ENCODE measurements at places on chromosomes 16 and 17.

DNA sequence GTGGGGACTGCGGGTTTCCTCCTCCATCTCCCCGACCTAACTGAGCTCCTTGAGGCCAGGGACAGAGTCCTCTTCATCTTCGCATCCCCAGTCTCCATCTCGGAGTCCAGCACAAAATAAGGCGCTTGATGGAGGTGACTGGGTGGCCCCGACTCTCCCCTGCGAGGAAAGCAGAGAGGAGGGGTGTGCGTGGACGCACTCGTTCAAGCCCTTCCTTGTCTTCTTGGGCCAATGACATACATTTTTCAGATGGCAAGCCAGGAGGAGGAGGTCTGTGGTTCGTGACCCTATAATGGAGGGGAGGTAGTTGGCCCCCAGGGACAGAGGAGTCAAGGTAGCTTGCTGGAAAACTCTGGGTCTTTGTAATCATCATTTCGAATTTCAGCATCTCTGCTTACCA lies 17.2 kb downstream of the CRISPLD2 start:
- no peak for DNase-seq

- no peak for DNase-seq
Measured at GRCh38 chr17:44872131-44872768, 24.6 kb downstream of the HIGD1B start.

GRCh38 chr16:12625068-12625467 lies 178.6 kb downstream of the CPPED1 start:
- no peak for DNase-seq

DNA sequence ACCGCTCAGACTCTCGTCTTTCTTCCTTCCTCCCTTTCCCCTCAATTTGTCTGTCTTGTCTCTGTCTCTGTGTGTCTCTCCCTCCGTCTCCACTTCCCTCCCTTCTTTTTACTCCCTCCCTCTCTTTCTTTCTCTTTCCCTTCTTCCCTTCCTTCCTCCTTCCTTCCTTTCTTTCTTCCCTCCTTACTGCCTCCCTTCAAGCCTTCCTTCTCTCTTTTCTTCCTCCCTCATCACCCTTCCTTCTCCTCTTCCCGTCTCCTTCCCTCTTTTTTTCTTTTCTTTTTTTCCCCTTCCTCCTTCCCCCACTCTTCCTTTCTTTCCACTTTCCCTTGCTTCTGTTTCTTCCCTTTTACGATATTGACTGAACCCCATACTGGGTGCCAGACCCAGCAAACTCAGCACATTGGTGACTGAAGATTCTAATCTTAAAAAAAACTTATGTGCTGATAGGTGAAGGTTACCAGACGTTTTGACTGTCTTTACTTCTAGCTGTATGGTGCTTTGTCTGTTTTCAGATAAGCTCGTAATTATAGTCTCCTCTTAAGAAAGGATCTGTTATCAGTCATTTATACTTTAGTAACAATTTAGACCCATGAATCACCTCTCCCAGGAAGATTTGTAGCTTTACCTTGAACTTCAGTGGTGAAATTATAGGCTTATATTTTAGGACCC lies 481 bp upstream of the BRD7 start:
- no peak for DNase-seq

DNA sequence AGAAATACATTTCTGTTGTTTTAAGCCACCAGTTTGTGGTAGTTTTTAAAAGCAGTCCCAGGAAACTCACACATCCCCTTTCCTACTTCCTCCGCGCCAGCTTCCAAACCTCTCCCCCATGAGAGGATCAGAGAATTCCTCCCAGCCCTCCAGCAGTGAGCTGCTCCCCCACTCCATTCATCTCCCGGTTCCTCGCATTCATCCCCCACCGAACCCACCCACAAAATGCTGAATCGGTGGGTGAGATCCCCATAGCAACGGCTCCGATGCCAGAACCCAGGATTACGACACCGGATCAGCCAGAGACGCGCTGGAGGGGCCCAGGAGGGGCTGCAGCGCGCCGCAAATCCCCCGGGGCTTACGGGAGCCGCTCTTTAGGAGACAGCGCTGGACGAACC lies 251.4 kb upstream of the RPL38 start:
- no peak for DNase-seq

- no peak for DNase-seq
Measured at GRCh38 chr17:44203731-44204440, 4.2 kb upstream of the ATXN7L3 start.

GRCh38 chr16:68972013-68972412 lies 128.7 kb downstream of the TANGO6 start:
- no peak for DNase-seq

DNA sequence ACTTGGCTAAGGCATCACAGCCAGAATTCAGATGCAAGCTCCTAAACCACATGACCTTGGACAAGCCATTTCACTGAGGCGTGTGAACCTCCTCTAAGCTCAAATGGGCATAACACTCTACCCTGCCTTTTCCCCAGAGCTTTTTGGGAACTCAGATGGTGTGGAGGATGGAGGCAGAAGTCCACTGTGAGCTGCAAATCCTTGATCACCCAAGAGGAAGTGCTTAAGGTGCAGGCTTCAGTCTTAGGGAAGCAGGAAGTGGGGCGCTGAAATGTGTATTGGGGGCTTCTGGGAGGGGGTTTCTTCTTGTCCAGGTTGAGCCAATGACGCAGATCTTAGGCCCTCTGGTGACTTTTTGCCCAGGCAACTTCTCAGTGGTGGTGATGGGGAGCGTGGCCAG lies 12.9 kb downstream of the CIITA start:
- no peak for DNase-seq

GRCh38 chr17:82173351-82174041 lies 39.1 kb downstream of the CCDC57 start:
- no peak for DNase-seq

GRCh38 chr16:3689731-3690130 lies 27.6 kb downstream of the TRAP1 start:
- DNase-seq = no peak

DNA sequence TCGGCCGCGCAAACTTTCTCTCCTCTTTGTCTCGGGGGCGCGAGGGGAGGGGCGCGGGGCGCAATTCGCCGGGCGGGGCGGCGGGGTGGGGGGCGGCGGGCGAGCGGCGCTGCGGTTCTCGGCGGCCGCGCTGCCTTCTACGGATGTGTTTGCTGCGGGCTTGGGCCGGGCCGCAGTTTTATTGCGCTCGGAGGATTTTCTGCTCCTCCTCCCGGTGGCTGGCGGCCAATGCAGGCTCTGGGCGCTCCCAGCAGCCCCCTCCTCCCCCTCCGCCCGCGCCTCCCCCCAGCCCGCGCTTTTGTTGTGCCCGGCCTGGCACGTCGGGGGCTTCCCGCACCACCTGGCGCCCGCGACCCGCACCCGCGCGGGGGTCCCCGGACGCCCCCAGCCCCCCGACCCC lies at the start of gene TIMP2:
TIMP2 (minus strand) TSS at position 154 of the 400 bp plus-strand sequence. CDS start 299 bp downstream, outside the sequence.
- DNase-seq = peak; percentile 34

DNA sequence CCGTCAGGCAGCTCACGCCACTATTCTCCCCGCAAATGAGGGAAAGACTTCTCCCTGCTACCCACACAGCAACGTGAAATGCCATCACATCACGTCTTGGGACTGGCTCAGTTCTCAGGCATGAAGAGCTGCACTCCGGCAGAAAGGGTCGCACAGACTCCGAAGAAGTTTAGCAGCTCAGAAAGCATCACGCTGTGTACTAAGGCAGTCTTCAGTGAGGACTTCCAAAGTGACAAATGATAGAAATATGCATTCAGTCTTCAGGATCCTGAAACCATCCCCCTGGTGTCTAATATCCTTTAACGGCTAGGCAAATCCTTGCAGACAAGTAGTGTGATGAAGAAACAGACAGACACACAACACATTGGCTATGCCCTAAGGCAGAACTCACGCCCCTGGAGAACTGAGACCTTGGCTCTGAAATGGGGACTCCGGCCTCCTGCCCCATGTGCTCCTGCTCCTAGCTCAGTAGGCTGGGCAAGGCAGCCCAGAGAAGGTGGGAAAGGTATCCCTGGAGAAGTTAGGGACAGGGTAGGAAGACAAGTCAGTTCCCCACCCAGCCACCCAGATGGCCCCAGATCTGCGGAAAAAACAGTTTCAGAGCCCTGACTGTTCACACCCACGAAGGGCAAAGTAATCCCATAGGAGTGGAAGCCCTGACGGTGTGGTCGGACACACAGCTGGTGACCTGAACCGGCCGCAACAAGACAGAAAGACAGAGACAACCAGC lies 1.6 kb downstream of the XYLT1 start:
- DNase-seq = no peak

DNA sequence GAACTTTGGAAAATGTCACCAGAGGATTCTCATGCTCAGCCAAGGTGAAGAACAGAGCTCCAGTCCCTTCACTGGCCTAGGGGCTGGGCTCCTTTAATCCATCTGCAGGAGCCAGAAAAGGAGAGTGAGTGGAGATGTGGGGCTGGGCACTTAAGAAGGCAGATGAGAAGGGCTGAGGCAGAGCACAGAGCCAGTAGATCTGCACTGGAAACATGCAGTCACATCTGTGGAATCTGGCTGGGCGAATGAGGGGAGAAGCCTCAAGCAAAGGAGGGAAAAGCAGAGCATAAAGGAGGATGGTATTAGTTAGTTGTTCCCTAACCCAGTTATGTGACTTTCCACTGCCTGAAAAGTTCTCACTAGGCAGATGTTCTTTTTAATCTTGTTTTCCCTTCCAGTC lies 50.4 kb upstream of the BCAR1 start:
- no peak for DNase-seq

DNA sequence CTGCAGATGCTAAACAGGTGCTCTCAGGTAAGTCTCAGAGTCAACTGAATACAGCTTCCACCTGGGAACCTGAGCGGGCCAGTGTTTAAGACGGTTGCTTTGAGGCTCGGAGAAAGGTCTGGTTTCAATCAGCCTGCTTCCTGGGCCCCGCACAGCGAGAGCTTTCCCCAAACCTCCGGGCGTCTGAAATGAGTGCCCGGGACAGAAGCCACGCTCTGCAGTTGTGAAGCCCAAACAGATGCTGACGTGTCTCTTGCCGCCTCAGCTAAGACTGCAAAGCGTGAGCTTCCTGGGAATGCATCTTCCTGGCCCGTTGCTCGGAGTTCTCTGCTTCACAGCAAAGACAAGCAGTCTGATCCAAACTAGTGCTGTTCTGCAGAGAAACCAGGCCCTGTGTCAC lies 36.7 kb downstream of the PLXDC1 start:
- DNase-seq = no peak

DNA sequence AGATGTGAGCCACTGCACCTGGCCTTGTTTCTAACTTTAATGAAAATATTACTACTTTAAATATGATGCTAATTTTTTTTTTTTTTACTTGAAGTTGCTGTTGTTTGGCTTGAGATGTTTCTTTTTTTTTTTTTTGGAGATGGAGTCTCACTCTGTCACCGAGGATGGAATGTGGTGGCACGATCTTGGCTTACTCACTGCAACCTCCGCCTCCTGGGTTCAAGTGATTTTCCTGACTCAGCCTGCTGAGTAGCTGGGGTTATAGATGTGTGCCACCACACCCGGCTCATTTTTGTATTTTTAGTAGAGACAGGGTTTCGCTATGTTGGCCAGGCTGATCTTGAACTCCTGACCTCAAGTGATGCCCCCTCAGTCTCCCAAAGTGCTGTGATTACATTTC lies 23.6 kb downstream of the IGSF6 start:
- no peak for DNase-seq

DNA sequence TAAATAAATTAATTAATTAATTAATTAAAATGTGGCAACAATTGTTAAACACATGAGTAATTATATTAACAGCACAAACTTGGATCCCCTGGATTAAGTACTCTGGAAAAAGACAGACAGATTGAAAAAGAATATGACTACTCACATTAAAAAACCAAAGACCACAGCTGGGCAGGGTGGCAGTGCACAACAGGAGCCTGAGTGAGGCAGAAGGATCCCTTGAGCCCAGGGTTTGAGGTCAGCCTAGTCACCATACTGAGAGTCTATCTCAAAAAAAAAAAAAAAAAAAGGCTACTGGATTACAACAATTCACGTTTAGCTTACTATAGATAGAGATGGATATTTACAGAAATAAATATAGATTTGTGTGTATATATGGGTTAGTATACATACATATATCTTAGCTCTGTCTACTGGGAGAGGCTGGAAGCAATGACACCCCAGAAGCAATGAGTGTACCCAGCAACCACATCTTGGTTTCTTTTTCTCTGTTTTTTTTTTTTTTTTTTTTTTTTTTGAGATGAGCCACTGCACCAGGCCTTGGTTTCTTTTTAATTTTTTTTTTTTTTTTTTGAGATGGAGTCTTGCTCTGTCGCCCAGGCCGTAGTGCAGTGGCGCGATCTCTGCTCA lies 10.6 kb upstream of the SUZ12 start:
- no peak for DNase-seq

DNA sequence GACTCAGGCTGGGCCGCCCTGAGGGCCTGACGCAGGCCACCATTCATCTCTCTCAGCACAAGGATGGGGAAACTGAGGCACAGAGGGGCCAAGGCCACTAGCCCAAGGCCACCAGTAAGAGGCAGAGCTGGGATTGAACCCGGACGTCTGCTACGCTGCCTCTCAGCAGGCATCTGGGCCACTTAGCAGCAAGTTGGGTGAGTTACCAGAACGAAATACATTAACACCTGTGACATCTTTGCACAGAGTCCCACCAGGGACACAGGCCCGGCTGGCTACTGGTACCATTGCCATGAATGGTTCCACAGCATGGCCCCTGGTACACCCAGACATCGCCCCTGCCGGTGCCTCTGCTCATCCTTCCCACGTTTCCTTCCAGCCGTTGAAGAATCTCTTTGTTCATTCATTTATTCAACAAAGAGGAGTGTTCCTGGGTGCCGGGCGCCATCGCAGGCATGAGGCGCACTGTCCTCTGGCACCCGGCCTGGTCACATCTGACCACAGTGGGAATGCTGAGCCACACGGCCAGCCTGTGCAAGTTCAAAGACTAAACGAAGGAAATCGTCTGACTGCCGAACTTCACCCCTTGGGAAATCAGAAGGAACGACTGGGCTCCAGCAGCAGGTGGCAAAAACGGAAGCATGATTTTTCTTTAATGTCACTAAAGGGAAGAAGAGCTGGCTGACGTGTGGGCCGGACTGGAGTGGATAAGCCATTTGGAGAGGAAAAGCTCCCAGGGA lies 7.4 kb upstream of the ZNF469 start:
- DNase-seq = no peak

Data from stimulated activated CD4-positive, alpha-beta T cell treated with anti-CD3 and anti-CD28 coated beads, Interleukin-12 subunit alpha, Interleukin-12 subunit beta, amount 100 ng/mL, for 48 hours (primary cell).